ENCODE measurements at places on chromosomes 4 and X.

DNA sequence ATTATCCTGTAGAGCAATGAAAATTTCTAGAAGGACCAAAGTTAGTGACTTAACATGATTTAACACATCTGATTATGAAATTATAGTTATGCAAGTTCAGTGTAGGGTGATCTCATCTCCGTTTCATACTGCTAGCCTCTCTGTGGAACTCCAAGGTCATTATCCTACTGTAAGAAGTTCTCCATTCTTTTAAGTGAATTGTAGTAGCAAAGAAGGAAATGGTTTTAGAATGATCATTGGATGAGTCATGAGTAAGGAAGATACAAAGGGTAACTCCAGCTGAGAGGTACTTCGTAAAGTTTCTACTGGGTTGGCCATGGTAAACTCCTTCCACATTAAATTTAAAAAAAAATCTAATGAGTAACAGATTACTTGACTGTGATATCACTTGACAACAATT, 215.0 kb upstream of the GIMD1 start:
- DNase-seq, result no peak

GRCh38 chr4:7213807-7214206, 21.5 kb downstream of the SORCS2 start:
- no peak for DNase-seq

DNA sequence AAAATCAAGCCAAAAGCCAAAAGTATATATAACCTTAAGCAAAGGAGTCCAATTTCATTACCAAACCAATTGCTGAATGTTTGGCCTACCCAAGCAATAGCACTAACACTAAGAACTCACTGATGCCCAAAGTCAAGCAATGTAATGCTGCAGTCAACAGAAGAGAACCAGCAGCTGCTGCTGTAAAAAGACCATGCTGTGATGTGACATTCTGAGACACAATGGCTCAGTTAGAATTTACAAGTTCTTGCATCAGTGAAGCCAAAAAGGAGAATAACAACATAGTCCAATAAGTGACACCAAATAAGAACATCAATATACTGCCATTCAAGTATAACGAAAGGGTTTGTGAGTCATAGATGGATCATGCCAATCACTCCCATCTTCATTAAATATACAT, 514.0 kb upstream of the DIAPH2 start:
- no peak for DNase-seq

GRCh38 chr4:166021617-166022016, 148.6 kb downstream of the TLL1 start:
- DNase-seq, result no peak

- DNase-seq, result no peak
Observed at GRCh38 chr4:10085386-10085785, 31.2 kb downstream of the WDR1 start.

- no peak for DNase-seq
Observed at GRCh38 chrX:120200851-120201250, 42.4 kb downstream of the RHOXF2 start.

GRCh38 chr4:171430495-171430894, 382.7 kb upstream of the GALNTL6 start:
- DNase-seq, result no peak

- DNase-seq, result no peak
Observed at GRCh38 chr4:93776386-93777080, 52.0 kb upstream of the ATOH1 start.

DNA sequence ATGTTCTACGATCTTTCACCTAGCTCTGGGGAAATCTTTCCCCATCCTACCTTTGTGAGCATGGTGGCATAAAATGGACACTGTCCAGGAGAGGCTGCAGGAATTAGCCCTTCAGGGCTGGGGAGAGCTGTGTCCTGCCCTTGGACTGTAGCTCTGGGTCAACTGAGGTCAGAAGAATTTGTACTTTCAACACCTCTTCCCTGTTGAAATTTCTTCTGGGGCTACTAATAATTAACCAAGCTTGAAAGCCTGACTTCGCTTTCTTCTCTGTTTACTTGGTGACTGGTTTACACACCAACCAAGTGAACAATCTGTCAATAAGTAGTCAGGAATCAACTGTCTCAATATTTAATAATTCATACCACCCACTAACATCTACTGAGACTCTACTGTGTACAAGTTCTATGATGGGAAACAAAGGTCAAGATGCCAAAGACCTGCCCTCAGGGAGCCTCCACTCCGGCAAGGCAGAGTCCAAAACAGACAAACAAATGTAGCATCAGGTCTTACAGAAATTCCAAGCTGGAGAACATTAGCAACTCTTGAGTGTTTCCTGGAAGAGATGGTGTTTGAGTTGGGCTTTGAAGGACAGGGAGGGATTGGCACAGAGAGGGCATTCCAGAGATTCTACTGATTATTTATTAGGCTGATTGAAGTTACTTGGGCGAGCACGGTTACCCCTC, 113.1 kb downstream of the ENPP6 start:
- no peak for DNase-seq

- DNase-seq, result no peak
Observed at GRCh38 chr4:21134994-21135393, 434.7 kb downstream of the PACRGL start.

DNA sequence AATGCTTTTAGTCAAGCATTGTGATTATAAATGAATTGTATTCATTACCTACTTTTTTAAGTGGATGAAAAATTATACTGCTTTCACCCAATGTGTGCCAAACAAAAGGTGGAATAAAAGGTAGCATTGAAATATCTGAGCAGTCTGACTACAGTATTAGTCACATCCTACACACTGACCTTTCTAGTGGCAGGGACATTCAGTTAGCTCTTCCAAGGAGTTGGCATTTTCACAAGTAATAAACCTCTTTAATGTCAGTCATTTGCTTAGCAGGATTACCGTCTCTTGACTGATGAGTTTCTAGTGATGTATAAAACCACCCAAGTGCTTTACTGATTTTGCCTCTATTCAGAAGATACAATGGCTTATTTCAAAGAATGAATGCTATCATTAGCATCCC, 687.9 kb downstream of the ARAP2 start:
- DNase-seq, result no peak

DNA sequence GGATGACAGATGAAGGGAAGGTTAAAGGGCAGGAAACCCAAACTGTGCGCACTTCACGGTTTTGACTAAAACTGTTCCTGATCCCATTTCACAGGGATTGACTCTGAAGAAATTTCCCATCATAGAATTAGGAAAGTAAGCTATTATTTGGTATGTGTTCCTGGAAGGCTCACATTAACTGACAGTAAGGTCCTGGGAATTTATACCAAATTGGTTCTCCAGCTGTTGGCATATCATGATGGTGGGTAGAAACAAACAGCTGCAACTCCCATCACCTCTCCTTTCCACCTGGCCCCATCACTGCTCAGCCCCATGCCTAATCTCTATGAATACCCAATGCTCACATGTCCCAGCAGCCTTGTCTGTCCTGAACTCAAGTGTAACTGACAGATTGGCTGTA, 121.2 kb downstream of the GPC3 start:
- DNase-seq, result no peak

DNA sequence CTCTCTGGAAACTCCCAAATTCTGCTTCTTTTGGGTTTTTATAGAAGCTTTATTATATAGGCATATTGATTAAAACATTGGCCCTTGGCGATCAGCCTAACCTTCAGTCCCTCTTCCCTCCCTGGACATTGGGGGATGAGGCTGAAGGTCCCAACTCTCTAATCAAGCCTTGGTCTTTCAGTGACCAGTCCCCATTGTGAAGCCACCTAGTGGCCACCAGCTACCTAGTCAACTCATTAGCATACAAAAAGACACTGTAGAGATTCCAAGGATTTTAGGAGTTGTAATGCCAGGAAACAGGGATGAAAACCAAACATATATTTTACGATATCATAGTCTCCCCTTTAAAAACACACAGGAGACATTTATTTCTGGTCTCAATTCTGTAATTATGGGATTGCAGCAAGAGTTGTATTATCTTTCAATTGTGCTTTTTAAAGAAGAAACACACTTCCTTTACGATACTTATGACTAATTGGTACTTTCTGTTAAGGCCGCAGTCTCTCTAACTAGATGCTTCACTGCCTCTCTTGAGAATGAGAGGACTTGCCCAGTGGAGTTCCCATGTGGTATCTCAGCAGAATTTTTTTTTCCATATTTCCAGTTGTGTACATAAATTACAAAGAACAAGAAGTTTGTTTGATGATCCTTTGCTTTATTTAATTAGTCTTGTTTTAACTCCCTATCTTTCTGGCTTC, 58.2 kb downstream of the WDR17 start:
- no peak for DNase-seq

DNA sequence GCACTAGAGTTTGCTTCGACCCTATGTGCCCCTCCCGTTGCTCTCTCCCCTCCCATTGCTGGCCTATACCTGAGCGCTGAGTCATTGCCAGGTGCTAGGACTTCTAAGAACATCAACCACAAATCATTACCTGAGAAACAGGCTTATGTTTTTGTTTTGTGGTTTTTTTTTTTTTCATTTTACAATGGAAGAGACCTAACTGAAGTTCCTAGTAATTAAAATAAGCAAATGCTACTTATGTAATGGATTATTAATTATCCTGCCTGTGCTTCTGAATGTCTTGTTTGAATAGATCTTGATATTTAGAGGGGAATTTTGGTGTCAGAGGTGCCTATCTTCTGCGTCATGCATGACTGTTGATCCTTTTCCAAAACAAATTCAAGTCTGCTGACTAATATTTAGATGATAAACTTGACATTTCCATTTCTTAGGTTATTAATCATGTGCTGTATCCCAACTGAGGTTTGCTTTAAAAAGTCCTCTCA, 275.4 kb upstream of the CPEB2 start:
- DNase-seq, result peak; percentile 48

DNA sequence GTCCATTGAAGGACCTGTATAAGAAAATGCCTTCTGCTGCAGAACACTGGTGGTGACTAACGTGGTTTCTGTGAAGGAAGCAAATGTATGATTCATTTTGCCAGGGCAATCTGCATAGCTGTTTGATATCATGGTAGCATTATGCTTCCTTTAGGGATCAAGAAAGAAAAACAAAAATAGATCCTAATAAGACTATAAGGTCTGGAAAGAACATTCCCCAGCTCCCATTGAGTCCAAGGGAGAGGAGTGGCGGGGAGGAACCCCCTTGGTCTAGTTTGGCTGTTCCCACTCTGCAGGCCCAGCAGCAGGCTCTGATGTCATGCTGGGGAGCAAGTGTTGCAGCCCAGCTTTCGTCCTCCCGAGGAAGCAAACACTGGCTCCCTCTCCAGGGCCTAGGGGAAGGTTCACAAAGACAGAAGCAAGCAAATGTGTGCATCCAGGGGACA, 154.5 kb upstream of the GALNT7 start:
- DNase-seq, result no peak

DNA sequence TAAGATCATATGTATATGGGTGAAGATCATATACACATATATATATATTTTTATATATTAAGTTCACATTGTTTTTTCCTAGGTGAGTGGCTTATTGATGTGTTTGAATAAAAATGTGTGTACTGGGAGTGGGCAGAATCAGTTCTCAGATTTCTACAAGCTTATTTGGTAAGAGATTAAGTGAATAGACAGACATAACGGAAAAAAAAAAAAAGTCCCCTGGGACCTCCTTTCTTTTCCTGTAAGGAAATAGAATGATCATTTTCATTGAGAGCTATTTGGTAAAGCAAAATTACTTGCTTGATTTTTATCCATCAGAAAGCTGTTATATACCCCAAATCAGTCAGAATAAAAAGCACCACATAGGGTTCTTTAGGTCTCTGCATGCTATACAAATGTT, 597.7 kb downstream of the PCDH18 start:
- no peak for DNase-seq

- no peak for DNase-seq
Observed at GRCh38 chrX:22163326-22163725, 109.4 kb upstream of the CBLL2 start.

GRCh38 chr4:13580036-13580435, 35.7 kb upstream of the NKX3-2 start:
- no peak for DNase-seq

- no peak for DNase-seq
Observed at GRCh38 chrX:129663171-129663570, 8.4 kb upstream of the APLN start.

GRCh38 chrX:31435592-31435991, 363.8 kb upstream of the FTHL17 start:
- DNase-seq, result no peak

DNA sequence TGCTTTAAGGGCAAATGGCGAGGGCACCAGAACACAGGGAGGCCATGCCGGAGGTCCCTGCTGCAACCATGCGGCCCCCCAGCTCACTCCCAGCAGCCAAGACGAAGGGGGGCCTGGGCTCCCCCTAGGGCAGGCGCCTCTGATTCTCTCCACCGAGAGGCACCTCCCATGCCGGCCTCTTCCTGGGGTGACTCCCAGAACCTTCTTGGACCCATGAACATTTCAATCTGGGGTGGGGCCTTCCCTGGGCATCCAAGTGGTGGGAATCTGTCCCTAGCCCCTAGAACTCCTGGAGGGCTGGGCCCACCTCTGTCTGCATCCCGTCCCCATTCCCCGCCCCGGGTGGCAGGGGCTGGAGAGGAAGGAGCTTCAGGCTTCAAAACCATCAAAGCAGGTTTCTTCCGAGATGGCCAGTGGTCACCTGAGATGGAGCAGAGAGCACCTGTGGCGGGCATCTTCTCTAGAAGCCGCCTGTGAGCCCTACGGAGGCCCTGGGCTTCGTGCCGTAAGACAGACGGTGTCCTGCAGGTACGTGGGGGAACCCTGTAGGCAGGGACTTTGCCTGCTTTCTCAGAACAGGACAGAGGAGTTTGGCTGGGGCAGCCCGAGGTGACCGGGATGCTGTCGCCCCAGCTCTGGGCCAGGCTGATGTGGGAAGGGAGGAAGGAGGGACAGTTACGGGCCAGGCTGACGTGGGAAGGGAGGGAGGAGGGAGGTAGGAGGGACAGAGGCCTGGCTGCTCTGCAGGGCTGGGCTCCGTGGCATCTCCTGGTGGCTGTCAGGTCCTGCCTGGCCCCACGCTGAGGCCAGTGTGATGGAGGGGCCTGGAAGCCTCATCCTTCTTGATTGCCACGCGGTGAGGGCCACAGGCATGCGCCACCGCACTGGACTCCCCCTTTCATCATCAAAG, 6.8 kb upstream of the SLC25A6 start:
- peak; percentile 64 for DNase-seq

- no peak for DNase-seq
Observed at GRCh38 chr4:6463311-6464289, 8.8 kb downstream of the PPP2R2C start.

DNA sequence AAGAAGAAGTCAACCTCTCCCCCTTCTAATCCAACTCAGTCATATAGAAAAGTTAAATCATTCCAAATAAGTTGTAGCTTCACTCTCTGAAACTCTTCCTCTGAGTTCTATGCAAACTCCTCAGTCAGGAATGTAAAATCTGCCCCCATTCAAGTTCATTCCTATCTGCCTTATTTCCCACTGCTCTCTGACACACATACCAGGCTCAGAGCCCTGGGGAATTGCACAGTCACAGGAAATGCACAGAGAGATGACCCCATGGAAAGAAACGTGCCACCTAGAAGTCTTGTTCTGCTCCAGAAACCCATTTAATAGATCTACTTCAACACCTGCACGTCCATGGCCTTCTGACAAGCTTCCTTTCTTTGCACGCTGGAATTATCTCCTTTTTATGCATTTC, 236.0 kb upstream of the VCX3A start:
- no peak for DNase-seq

GRCh38 chrX:117532339-117532738, 584.3 kb downstream of the KLHL13 start:
- no peak for DNase-seq

Measured in pancreas (tissue), 10 donors.